Upper lobe of right lung (tissue), 1 donor: ENCODE measurements at places on chromosomes 11 and 22. TPM values are rescaled to one million over a fixed set of nuclear protein-coding genes. Genes with fewer than 3 reads are reported as not detected.

GRCh38 chr11:98729118-98729517, 291.6 kb upstream of the CNTN5 start:
- H3K27ac ChIP-seq, result no peak overlapping the region
- no peak overlapping the region for H3K4me3 ChIP-seq
- H3K36me3 ChIP-seq, result no peaks in the 10 kb centered on the region
- no peak for DNase-seq
- H3K4me1 ChIP-seq, result no peaks in the 10 kb centered on the region
- H3K27me3 ChIP-seq, result no peaks in the 10 kb centered on the region

DNA sequence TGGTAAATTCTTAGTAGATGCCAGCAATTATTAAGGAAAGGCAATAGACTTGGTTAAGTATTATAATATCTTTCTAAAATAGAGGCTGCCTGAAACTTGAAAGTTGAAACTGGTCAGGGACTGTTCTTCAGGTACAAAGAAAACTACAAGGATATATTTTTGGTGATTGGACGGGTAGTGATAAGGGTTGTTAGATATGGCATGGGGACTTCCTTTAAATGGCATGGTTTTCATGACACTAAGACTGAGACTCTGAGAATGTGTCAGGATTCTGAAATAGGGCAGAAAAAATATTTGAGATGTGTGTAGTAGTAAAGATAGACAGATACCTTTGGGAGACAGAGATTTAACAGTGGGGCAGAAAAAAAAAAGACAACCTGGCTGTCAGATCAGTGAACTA, 108.4 kb upstream of the SLC5A12 start:
- no peak for DNase-seq
- H3K27me3 ChIP-seq, result no peaks in the 10 kb centered on the region
- no peak overlapping the region for H3K27ac ChIP-seq
- no peak overlapping the region for H3K4me3 ChIP-seq

DNA sequence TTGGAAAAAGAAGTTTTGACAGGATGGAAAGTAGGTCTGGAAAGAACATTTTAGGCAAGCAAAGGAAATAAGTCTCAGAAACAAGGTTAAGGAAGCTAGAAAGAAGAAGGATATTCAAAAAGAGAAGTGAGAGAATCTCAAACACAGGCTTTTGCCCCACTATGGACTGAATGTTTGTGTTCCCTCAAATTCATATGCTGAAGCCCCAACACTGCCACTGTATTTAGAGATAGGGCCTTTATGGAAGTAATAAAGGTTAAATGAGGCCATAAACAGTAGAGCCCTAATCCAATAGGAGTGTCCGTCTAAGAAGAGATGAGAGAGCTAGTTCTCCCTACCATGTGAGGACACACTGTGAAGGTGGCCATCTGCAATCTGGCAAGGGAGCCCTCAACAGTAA, 20.6 kb upstream of the RPS13 start:
- H3K27me3 ChIP-seq, result no peaks in the 10 kb centered on the region
- peak overlapping the region; percentile 11 for H3K27ac ChIP-seq
- H3K4me1 ChIP-seq, result peaks cover 4% of the 10 kb centered on the region
- H3K4me3 ChIP-seq, result no peak overlapping the region
- peaks cover 90% of the 10 kb centered on the region for H3K36me3 ChIP-seq

The TTC36 gene
- 1.9 TPM for total RNA-seq

DNA sequence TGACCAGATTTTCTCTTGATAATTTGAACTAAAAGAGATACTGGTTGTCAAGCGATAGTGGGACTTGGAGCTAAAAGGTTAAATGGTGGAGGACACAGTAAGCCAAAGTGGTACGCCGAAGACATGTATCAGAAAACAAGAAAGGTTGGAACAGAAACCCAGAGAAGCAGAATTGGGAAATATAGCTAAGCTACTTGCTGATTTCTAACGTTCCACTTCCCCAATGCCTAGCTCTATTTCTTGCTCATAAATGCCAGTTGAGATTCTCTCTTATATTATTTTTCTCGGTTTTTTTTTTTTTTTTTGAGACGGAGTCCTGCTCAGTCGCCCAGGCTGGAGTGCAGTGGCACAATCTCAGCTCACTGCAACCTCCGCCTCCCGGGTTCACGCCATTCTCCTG, 12.7 kb downstream of the TMEM41B start:
- H3K36me3 ChIP-seq, result peaks cover 23% of the 10 kb centered on the region
- no peak for DNase-seq
- no peak overlapping the region for H3K27ac ChIP-seq
- no peaks in the 10 kb centered on the region for H3K27me3 ChIP-seq

DNA sequence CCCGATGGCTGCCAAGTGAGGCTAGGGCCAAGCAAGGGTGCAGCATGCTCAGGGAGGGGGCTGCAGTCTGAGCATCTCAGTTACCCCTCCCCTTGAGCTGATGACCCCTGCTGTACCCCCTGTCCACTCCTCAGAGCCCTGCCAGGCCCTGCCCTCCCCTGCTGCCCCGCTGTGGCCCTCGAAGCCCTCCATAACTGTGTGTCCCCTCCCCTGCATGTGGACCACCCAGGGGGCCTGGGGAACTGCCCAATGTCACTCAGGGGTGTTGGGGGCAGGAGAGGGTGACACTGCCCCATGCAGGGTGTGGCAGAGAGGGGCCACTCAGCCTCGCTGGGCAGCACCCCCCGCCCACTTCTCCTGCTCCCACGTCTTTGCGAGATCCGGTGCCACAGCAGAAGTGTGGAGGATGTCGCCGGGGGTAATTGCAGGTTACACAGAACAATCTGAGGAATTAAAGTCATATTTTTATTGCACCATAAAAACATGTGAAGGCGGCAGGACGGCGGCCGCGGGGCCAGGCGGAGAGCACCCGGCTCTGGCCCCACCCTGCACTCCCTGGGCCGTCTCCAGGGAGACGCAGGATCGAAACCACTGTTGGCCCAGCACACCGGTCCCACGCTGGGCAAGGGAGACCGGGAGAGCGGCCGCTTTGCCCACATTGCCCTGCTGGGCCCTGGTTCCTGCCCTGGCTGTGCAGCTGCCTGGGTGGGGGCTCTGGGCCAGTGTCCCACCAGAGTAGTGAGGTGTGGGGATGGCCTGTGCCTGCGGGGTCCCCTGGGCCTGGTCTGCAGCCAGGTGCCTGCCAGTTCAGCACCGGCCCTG, 18.7 kb upstream of the GNB1L start:
- peak; percentile 68 for DNase-seq
- H3K4me3 ChIP-seq, result no peak overlapping the region
- peaks cover 27% of the 10 kb centered on the region for H3K4me1 ChIP-seq
- no peaks in the 10 kb centered on the region for H3K27me3 ChIP-seq
- H3K36me3 ChIP-seq, result peaks cover 5% of the 10 kb centered on the region
